ENCODE measurements at places on chromosomes 1 and 21.

DNA sequence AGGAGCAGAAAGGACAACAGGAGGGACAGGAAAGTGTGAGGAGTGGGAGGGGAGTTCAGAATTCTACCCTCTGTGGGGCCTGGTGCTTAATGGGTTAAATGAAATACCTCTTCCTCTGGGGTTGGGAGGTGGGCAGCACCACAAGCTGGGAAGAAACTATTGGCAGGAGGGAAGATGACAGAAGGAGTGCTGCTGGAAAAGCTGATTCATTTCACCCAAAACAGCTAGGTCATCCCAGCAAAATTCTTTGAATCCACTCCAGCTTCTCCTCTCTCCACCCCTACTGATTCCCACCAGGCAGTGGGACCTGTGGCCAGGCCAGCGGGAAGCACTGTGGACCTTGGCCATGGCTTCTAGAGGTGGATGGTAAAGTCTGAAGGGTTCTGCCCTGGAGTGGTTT, 12.8 kb downstream of the BCAN start:
- DNase-seq: no peak

GRCh38 chr1:158527190-158527815, 26.9 kb downstream of the OR6Y1 start:
- no peak for DNase-seq

GRCh38 chr1:93740601-93741031, 59.0 kb upstream of the BCAR3 start:
- no peak for DNase-seq

- no peak for DNase-seq
Measured at GRCh38 chr1:169886931-169887330, 6.8 kb downstream of the SCYL3 start.

DNA sequence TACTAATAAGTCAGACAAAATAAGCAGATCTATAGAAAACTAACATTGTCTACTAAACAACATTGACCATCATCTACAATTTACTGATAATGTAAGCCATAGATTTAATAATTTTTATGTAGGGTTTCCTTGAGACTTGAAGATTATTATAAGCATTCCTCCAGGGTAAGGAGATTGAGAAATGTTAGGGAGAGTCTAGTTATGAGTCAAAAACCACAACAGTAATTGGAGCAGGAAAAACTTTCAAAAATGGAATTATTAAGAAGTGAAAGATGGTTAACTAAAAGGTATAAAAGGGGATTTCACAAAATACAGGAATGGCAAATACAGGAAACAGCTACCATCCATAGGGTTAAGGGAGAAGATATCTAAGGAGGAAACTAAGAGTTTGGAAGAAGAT, 12.4 kb upstream of the UHMK1 start:
- DNase-seq: no peak

DNA sequence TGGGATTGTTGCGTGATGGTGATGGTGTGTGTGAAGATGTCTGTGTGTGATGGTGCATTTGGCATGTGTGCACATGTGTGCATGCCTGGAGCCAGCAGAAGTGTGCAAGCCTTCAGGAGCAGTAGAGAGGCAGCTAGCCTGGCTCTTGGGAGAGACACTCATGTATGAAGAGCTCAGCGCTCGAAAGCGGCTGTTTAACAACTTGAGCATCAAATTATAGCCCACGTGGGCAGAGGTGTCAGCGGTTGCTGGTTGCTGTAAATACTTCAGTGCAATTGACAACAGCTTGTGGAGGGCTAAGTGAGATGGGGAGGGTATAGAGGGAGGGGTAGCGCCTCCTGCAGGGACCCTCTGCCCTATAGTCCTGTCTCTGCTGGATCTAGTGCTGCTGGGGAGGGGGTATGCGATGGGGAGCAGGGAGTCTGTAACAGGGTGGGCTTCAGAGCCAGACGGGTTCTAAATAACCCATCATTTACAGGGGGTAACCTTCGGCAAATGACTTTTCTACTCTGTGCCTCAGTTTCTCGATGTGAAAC, 21.5 kb downstream of the FOXD2 start:
- DNase-seq: no peak

GRCh38 chr21:43355925-43356289, 71.0 kb downstream of the SIK1 start:
- no peak for DNase-seq

DNA sequence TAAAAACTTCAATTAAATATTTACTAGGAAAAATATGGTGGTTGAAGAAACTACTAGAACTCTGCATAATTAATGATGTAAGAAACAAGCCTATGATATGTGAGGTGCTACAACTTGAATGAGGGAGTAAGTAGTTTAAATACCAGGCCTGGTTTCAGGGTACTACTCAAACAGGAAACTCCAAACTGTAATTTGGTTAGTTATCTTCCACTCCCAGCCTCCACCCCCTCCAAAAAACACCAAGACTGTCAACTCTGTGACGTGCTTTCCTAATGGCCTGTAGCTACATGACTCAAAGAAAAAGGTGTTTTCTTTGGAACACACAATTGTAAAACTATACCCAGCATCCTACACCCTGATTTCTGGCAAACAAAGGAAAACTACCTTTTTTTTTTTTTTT, 55.9 kb upstream of the RCC1 start:
- no peak for DNase-seq

DNA sequence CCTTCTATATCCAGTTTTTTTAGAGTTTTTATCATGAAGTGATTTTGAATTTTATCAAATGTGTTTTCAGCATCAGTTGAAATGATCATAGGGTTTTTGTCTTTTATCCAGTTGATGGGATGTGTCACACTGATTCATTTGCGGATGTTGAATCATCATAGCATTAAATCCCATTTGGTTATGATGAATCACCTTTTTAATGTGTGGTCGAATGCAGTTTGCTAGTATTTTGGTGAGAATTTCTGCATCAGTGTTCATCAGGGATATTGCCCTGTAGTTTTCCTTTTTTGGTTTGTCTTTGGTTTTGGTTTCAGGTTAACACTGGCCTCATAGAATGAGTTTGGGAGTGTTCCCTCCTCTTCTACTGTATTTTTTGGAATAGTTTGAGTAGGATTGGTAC, 80.3 kb downstream of the DIRAS3 start:
- DNase-seq: no peak

DNA sequence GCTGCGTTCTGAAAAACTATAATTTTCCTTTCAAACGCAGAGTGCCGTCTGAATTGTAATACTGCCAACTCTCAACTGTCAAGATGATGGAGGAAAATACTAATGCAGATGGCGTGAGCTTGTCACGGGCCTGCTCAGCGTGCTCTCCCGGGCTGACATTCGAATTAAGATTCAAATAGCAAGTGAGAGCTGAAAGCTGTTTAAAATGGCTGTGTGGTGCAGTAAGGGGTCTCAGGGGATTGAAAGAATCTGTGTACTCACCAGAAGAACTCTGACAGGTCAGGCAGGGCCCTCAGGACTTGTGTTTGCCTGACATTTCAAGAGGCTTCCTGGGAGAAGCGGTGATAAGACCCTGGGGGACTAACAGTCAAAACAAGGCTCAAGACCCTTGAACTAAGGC, 33.1 kb downstream of the ZMYND12 start:
- no peak for DNase-seq

DNA sequence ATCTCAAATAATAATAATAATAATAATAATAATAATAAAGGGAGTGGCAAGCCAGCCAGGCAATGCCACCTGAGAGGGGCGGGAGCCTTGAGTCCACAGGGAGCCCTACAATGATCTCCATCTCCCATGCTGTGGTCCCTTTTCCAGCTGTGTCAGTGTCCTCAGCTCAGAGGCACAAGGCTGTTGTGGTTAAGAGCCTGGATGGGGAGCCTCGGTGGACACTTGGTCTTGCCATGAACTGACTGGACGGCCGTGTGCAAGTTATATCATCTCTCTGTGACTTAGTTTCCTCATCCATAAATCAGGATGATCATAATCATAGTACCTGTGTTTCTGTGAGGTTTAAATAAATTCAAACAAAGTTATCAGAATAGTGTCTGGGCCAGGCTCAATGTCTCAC, 127.8 kb upstream of the TIAM1 start:
- DNase-seq: no peak
